ENCODE measurements at places on chromosomes 7 and 10.

GRCh38 chr7:114956702-114957101 lies 34.8 kb downstream of the MDFIC start:
- no peak for DNase-seq

DNA sequence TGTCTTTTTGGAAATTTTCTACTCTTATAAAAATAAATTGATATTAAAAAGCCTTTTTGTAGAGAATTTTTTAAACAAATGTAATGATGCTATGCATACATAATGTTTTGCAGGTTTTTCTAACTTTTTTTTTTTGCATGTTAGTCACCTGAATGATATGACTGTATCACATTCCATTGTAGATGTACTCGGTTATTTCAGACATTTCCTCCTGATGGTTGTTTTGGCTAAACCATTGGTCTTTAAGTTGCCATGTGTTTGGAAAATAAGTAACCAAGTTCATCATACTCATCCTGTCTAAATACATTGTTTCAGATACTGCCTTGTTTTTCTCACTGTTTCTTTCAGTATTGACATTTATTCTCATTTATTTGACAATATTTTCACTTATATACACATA lies 25.8 kb downstream of the NHLRC2 start:
- no peak for DNase-seq

GRCh38 chr7:26292768-26293560 lies 1.3 kb downstream of the SNX10 start:
- DNase-seq, result no peak

GRCh38 chr7:104553074-104553473 lies 224.7 kb downstream of the LHFPL3 start:
- DNase-seq, result no peak

GRCh38 chr7:92613214-92613613 lies 23.0 kb upstream of the FAM133B start:
- DNase-seq, result no peak

DNA sequence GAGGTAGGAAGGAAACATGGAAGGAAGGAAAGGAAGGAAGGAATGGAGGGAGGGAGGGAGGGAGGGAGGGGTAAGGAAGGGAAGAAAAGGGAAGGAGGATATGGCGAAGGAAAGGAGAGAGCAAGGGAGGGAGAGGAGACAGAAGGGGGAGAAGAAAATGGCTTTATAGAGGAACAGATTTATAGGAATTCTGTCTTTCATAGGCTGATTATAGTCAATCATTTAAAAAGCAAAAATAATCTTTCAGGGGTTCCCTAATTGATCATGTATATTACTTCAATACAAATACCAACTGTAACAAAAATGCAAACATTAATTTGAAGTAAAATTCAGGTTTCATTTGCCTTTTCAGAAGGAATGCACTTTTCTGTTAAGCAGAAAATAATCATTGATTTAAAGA lies 519.1 kb downstream of the MDFIC start:
- no peak for DNase-seq

DNA sequence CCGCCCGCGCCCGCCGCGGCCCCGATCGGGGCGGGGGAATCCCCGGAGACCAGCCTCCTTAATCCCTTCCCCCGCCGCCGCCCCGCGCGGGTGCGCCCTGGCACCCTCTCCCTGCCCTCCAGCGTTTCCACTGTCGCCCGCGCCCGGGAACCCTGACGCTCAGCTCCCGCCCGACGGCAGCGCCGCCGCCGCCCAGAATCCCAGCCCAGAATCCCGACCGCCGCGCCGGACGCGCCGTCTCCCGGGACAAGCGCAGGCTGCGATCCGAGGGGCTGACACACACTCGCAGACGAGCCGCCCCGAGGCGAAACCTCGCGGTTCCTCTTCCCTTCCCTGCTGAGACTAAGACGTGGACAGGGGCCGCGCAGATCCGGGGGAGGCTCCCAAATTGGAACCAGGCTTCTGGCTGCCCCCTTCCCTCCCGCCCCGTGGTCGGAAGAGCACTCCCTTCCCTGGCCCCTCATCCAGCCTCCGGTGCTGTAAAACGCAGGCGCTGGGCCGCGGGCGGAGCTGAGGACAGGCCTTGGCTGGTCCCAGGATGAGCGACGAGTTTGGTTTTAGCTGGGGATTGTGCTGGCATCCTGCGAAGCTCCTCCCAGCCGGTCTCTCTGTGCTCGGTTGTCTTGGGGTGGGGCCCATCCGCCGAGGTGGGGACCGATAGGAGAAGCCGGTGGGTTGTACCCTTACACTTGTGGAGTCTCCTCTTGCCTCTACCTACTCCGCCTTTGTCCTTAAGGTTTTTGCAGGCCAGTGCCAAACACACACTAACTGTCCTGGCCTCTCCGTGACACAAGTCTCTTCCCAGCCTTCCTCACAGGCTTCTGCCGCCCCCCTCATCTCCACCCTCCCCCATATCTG lies 1.1 kb downstream of the MARVELD1 start:
- no peak for DNase-seq

GRCh38 chr10:7297094-7297493 lies 113.7 kb downstream of the SFMBT2 start:
- no peak for DNase-seq

DNA sequence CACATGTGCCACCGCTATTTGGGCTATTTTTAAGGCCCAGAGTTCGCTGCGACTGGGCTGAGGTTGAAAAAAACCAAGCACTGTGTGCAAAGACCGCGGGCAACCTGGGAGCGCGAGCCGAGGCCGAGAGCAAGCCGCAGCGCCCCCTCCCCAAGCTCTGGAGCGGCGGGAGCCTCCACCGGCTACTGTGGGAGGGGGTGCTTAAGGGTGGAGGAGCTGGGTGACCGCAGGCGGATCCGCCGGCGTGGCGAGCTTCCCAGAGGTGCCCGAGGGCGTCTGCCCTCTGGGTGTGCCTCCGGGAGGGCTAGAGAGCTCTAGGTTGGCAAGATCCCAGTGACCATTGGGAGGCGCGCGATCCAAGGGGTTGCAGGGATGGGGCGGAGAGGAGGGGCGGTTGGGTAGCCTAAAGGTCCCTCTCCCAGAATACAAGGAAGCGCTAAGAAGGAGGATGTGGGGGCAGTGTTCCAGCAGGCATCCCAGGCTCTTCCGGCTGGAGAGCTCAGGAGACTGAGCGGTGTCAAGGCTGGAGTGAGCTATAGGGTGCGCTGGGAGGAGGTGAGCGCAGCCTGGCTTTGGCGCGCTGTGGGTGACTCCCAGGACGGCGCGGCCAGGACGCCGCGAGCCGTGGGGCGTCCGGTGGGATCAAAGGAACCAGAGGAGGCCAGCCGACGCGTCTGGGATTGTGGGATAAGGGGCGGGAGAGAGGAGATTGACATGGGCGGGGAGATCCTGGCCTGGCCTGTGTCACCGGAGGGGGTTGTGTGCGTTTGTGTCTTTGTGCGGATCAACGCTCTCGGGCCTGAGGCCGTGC lies 8.0 kb downstream of the DLX5 start:
- DNase-seq, result no peak

DNA sequence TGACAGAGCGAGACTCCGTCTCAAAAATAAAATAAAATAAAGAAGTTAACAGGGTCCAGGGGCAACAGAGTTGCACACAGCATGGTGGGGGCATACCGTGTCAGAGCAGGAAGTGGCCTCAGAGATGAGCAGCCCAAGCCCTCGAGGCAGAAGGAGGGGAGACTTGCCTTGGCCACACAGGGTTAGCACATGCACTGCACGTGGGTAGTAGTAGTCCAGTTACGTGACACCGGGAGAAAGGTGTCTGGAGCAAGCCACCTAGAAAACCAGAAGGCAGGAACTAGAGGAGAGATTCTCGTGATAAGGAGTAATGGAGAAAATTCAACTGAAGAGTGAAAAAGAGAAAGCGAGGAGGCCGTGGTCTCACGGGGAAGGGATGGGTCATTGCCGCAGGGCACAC lies 9.8 kb upstream of the DENND2A start:
- DNase-seq, result no peak

- no peak for DNase-seq
Observed at GRCh38 chr7:120718361-120718760, 139.6 kb downstream of the TSPAN12 start.

- no peak for DNase-seq
Observed at GRCh38 chr7:139799586-139799985, 21.8 kb upstream of the HIPK2 start.

DNA sequence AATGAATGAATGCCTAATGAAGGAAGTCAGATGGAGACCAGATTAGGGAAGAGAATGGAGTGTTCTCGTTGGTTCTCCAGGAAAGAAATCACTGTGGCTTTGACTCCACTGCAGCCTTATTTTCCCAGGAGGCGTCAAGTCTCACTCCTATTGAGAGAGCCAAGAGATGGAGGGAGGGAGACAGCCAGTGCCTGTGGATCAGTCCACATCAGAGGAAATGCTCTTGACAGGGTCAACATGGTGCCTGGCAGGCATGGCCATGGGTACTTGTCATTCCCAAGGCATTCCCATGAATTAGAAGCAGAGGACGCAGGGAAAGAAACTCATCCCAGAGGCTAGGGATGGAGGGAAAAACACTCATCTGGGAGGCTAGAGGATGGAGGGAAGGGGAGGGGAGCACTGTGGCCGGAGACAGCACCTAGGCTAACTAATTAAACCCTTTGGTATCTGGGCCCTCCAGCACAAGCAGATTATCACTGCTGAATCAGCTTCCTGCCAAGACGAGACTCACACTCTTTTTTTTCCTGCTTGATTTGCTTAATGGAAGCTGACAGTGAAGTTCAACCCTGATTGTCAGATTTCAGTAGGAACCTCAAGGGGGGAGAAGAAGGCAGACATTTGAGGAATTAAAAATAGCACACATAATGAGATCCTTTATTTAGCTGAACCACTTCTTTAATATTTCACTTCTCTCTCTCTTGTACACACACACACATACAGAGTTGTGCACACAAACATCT lies 1233.2 kb upstream of the AUTS2 start:
- no peak for DNase-seq

DNA sequence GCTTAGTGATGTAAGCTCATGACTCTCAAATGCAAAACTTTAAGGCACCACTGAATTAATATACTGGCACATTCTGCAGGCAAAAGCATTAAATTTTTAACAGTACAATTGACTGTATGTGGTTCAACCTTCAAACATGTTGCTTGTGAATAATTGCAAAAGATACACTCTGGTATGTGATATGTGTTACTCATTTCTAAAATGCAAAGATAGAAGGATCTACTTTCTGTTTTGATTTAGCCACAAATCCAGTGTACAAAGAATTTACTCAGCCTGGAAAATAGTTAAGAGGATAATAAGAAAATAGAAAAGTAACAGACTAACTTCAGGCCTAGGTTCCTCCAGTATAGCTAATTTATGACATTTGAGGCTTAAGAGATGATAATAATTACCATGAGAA lies 66.6 kb upstream of the NOBOX start:
- DNase-seq, result no peak

DNA sequence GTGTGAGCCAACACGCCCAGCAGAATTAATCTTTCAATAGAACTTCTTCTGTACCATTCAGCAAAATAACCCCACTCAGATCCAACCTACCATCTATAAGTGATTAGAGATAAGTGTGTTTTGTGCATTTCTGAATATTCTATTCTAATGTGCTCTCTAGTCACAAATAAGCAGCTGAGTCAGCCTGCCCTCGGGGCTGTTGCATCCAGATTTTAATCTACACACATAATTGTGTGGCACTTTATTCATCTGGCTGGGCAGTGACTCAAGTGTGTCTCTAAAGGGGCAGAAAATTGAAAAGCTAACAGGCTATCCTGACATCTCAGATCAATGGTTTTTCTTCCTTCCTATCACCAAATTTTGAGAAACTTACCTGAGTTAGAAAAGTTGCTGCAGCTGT lies 60.3 kb downstream of the PRR15 start:
- DNase-seq, result no peak

DNA sequence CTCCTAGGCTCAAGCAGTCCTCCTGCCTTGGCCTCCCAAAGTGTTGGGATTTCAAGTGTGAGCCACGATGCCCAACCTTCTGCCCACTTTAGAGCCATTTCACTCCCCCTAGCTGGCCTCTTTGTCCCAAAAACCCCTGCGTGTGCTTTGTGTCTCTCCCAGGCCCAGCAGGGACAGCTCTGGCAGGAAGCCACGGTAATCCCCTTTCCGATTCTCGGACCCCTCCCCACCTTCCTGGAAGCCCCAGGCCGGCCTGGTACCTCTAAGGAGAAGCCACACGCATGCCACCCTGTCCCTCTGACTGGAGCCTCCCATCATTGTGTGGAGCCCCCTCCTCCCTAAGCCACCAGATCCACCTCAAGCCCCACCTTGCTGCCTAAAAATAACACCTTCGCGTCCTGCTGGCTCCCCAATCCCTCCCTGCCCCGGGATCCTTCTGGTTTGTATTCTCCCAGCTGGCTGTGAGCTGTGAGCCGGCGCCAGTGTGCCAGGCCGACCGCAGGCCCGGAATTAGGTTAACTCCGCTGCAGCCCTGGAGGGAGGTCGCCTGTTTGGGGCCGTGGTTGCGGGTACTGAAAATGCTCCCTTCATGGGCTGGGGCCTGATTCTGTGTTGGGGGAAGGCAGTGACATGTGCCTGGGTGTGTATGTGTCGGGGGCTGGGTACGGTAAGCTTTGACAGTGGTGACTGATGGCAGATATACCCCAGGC lies 16.4 kb upstream of the SRRM3 start:
- no peak for DNase-seq

DNA sequence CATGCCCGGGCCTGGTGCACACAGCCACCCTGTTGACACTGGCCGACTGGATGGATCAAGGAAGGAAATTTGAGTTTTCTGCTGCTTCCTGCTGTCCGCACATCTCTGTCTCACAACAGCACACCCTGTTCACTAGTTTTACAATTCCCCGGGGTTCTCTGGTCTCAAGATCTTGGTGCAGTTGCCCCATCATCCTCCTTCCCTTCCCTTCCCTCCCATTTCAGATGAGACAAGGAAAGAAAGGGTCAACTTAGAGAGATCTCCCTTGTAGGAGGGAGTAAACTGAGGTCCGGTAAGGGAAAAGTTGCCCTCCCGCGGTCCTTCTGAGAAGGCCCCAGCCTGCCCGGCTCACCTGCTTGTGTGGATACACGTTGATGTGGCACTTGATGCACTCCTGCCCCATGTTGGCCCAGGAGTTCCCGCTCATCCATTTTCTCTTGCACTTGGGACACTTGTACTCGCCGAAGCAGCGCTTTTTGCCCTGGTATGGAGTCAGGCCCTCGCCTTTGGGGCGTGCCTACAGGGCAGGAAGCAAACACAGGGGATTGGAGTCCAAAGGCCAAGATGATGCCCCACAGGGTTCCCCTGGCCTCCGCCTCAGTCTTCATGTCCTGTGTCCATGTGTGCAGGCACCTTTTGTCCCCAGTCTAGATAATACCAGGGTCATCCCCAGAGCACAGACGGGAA lies 46.8 kb downstream of the PPIF start:
- no peak for DNase-seq

GRCh38 chr7:155840909-155841308 lies 28.6 kb upstream of the SHH start:
- DNase-seq, result no peak

- no peak for DNase-seq
Observed at GRCh38 chr10:110107430-110107829, 99.6 kb downstream of the ADD3 start.
